ENCODE measurements at places on chromosomes 1 and 21.

DNA sequence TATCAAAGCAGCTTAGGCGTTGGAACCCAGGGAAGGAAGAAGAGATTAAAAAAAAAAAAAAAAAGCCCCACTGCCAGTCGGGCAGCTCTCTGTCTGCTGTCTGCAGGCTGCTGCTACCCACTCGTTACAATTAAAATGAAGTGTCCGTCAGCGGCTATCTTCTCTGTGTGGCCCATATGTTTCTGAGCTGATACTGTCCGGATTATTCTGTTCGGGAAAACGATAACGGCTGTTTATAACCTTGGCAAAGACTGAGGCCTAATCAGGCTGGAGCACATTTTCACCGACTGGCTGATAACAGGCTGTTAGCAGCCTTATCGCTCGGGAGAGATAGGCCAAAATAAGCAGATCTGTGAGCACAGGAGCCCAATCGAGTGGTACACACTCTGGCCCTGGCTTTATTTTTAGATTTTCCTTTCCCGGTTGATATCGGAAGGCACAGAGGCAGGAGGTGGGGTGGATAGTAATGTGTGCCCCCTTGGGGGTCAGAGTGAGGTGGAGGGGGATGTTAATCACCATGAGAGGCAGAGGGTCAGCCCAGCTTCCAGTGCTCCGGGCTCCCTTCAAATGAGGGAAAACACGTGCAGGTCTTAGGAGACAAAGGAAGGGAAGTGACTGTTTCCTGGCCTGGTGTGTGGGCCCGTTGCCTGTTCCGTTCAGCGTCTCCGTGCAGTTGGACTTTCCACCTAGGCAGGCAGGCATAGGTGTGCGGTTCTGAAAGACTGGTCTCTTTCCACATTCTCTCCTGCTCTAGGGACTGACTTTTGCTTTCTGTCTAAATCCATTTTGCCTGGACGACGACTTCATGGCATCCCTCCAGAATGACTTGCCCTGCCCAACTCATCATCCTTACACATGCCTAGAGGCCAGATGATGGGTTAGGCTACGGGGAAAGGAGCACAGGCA lies 153.4 kb downstream of the PBX1 start:
- no peak for DNase-seq

GRCh38 chr1:54132495-54132894 lies 20.3 kb downstream of the CDCP2 start:
- no peak for DNase-seq

DNA sequence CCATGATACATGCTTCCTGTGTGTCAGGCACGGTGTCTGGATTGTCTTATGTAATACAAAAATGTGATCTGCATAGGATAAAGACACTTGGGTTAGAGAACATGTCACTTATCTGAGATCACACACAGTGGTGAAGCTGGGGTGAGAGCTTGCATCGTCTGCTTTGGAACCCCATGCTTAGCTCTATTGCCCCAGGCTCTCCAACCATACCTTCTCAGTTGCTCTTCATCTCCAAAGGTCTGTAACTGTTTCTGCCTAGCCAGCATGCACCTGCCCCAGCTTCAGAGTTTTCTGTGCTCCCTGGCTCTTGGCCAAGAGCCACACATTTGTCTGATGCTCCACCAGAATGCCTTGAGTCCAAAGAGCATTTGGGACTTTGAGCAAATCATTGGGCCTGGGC lies 93.9 kb upstream of the COG2 start:
- no peak for DNase-seq

DNA sequence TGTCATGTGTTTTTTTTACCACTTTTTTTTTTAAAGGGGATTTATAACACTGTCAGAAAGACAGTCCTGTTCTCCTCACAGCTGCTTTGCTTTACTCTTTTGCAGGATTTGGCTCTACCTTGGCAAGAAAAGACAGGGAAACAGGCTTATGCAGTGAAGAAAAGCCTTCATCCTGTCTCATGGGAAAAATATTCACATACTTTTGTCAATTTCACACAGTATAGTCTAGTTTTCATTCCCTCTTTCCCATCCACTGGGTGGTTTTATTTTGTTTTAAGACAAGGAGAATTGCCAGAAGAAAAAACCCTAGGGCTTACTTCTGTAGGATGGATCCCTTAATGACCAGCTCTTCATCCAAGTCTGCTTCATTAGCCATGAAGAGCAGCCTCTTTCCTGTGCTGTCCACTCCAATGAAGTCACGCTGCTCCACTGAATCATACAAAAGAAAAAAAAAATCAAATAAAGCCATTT lies 60.0 kb downstream of the EIF2B3 start:
- DNase-seq = no peak

GRCh38 chr1:194809665-194810064 lies 1623.3 kb upstream of the B3GALT2 start:
- DNase-seq = no peak

DNA sequence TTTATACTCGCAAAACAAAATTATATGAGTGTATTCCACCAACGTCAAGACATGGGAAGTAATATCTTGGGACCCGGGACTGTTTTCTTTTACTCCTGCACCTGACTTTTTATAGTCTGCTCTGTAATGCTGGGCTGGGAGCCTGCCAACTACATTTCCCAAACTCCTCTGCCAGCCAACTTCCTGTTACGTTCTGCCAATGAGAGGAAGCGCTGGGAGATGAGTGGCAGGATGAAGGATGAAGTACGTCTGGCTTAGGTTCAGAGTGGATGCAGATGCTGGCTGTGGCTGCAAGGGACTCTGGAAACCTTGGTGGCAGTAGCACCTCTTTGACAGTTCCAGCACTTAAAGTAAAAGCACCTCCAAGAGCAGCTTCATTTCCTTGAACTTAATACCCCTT lies 59.6 kb downstream of the USP24 start:
- DNase-seq = no peak

- no peak for DNase-seq
Observed at GRCh38 chr21:46585191-46585953, 19.5 kb downstream of the S100B start.

DNA sequence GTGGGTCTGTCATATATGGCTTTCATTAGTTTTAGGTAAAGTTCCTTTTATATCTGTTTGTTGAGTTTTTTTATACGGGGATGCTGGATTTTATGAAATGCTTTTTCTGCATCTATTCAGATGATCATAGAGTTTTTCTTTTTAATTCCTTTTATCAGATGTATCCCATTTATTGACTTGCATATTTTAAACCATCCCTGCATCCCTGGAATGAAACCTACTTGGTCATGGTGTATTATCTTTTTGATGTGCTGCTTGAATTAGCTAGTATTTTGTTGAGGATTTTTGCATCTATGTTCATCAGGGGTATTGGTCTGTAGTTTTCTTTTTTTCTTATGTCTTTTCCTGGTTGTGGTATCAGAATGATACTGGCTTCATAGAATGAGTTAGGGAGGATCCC lies 118.0 kb downstream of the NME7 start:
- no peak for DNase-seq

GRCh38 chr1:80629304-80629837 lies 1171.4 kb upstream of the ADGRL2 start:
- DNase-seq = no peak

DNA sequence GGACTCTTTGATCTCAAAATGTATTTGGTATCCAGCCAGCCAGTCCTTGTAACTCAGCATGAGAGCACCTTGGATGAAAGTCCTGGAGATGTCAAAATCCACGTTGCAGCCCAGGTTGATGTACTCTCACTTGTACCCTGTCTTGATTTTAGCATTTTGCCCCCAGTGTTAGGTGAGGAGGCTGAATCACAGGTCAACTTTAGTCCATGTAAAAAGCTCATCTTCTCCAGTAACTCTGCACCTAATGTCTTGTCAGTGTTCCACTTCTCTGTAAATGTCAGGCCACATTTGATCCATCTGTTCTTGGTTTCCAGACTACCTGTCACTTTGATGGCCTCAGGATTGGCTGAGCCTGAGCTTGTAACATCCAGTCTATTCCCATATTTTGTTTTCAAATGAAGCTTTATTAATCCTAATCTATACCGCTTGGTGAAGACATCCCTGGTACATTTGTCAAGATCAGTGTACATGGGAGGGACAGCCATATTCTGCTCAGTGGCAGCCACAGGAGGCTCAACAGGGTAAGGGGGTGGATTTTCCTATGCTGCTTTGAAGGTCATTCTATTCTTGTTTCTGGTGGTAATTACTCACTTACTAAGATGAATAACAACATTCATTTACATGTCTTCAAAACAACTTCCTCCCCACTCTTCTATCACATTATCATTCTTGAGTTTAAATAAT lies 24.1 kb upstream of the FCRL3 start:
- DNase-seq = no peak

DNA sequence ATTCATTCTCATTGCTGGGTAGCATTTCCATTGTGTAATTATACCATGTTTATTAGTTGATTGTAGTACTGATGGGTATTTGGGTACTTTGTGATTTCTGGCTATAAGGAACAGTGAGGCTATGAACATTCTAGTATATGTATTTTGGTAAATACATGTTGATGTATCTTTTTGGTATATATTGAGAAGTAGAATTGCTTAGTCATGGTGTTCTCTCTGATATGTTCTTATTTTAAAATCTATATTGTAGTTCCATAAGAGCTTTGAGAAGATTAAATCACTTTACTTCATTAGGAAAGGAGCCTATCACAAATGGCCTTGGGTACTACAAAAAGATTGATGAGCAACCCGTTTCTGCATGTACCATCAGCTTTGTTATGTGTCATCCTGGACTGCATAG lies 13.4 kb downstream of the MIXL1 start:
- no peak for DNase-seq

GRCh38 chr1:208042868-208043267 lies 131.9 kb upstream of the CD34 start:
- no peak for DNase-seq

DNA sequence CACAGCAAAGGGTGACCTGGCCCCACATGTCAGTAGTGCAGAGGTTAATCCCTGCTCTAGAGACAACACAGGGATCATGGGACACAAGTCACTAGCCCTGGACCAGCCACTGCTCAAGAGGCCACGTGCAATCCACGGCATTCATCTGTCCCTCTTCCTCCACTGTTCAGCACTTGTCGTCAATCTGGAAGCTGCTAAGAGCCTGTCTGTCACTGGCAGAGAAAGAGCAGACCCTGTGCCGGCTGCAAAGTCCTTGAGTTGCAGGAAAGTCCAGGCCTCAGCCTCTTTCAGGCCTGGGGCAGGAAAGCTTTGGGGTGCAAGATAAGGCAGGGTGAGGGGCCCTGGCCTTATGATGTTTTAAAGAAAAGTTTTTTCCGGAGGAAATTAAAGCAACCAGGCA lies 16.7 kb downstream of the CELA2B start:
- DNase-seq = no peak

GRCh38 chr1:10510520-10511493 lies 36.1 kb downstream of the PEX14 start:
- peak; percentile 70 for DNase-seq

DNA sequence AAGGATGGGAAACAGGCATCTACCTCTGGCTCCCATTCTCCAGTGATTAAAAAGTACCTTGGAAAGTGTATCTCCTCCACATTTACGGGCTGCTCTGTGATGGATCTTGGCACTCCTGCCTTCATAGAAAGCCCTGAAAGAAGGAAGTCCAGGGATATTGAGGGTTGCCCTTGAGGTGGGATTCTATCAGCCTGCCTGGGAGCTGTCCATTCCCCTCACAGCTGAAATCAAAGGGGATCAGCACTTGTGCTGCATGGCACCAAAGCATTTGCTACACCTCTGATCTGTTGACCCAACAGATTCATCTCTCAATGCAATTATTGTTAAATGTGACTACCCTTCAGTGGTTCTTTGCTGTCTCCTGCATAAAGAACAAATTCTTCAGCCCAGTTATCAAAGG lies 442.0 kb upstream of the RUNX1 start:
- DNase-seq = no peak

DNA sequence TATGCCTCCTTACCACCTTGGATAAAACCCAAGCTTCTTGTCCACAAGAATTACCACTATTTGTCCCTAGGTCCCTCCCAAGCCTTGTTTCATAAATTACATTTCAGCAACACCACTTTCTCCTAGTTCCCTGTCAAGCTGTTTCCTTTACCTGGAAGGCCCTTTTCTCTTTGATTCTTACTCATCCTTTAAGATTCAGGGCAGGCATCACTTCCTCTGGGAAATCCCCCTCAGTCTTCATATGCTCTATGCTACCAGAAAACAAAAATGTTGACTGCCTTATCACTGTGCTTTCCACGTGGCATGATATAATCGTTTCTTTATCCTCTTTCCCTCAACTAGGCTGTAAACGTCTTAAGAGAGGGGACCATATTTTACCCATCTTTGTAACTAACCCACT lies 102.7 kb downstream of the LYST start:
- peak; percentile 33 for DNase-seq

DNA sequence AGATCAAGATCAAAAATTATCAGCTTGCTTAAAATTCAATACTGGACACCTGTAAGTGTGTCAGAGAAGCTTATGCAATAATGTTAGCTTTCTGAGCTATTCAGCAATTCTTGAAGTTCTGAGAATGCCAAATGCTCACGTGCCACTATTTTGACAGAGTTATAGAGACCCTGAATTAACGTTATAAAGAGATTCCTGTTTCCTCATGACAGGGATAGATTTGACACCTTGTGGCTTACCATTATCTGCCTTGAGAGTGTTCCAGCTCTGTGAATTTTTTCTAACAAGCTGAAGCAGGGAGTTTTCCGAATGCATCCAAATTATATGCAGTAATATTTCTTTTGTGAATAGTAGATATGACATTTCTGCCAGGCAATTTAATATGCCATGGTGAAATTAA lies 781.6 kb downstream of the ADGRL2 start:
- DNase-seq = no peak

- peak; percentile 74 for DNase-seq
Observed at GRCh38 chr21:42684109-42684916, 30.9 kb downstream of the PDE9A start.

DNA sequence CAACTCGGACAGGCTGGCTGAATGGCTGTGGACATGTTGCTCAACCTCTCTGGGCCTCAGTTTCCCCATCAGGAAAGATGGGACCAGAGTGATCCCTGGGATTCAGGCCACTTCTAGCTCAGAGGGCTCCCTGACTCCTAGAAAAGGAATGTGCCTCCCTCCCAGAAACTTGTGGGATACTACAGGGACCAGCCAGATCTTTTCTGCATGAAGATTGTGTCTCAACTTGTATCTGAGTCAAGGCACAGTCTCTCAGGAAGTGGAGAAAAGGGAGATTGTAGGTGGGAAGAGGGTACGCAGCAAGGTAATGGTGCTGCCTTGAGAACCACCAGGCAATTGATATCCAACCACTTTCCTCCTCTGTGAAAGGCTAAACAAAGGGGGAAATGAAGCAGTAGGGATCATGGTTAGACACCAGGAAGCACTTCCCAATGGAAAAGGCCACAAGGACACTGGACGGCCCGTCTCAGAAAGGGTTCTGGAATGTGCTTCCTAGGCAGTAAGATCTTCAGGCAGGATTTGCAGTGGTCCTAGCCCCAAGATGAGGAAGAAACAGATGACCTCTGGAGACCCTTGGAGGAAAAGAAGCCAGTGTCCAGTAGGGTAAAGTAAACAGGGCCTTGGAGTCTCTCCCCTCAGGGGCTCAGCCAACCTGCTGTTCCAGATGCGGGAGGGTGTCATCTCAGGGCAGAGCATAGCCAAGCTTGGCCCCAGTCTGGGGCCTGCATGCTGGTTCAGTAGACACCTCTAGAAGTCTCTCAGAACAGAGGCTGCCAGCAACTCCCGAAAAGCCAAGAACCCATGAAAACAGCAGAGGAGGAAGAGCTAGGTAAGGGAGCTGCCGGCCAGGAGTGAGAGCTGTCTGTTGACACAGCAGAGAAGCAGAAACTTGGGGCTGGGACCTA lies 16.8 kb downstream of the IFFO2 start:
- DNase-seq = no peak

- no peak for DNase-seq
Observed at GRCh38 chr21:34280389-34280795, 83.4 kb upstream of the KCNE2 start.

- no peak for DNase-seq
Observed at GRCh38 chr1:201346987-201347386, 30.5 kb downstream of the TNNT2 start.

GRCh38 chr1:82486969-82487368 lies 686.2 kb downstream of the ADGRL2 start:
- DNase-seq = no peak

Measured in CD8-positive, alpha-beta T cell (primary cell).